Motor neuron (in vitro differentiated cells): ENCODE measurements at places on chromosomes 3 and 15. TPM values are rescaled to one million over a fixed set of nuclear protein-coding genes. Genes with fewer than 3 reads are reported as not detected.
A peak's percentile ranks its signal among the peaks of the same experiment; 100 is the strongest.

DNA sequence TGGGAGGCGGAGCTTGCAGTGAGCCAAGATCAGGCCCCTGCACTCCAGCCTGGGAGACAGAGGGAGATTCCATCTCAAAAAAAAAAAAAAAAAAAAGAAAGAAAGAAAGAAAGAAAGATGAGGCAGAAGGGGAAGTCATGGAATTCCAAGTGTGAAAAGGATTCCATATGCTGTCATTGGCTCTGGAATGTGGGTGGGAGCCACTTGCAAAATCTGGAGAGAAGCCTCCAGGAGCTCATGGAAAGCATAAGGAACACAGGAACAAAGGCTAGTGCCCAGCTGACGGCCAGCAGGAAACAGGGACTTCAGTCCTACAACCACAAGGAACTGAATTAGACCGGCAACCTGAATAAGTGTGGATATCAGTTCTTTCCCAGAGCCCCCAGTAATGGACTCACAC, 12.5 kb upstream of the TRAK1 start:
- ATAC-seq: no peak

The CD86 gene
- 1.2 TPM in 1 of 2 replicates, not detected in the other for total RNA-seq

DNA sequence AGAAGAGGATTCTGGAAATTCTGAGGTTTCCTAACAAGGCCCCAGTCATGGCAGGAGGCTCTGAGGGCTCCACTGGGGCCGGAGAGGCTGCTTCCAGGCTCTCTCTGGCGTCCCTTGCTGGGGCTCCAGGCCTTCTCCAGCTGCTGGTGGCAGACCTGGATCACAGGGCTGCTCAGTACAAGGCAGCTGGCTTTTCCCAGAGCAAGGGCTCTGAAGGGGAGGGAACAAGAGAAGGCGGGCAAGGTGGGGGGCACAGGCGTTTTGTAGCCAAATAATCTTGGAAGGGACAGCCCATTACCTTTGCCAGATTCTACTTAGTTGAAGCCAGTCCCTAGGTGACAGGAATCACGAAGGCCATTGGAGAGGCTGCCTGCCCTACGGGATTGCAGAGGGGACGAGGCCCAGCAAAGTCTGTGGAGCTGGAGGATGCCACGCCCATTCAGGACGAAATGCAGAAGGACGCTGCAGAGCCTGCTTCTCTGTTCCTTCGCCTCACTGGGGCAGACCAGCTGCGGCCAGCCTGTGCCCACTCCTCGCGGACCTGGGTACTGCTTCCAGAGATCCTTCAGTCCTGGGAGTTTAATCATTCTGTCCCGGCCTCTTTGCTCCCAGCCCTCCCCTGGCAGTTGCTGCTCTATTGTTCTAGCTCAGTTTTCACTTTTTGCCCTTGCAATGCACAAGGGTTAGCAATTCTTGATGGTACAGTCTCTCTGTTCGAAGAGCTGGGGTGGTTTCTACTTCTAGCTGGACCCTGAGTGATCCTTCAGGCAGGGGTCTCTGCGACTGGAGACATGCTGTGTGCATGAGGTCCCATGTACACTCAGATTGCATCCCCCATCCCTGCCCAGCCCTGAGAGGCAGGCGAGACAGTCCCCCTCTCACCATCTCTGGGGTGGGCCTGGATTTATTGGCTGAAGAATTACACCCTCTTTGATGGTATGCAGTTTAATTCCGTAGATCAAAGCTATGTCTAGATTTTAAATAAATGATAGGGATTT, 149.3 kb upstream of the MEF2A start:
- ATAC-seq: no peak

DNA sequence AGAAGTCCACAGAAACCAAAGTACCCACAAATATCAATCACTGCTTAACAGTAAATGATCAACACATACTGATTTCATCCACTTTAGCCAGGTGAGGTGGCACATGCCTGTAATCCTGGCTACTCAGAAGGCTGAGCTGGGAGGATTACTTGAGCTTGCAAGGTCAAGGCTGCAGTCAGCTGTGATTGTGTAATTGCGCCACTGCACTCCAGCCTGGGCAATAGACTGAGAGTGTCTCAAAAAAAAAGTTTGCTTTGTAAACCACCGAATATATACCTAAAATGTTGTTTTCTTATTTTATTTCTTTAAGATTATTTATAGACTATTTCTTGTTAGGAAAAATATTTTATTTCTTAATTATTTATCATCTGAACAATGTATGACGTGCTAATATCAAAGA, 8.7 kb upstream of the ATP13A4 start:
- no peak for ATAC-seq

- ATAC-seq: no peak
Observed at GRCh38 chr3:120659834-120660233, 22.2 kb downstream of the HGD start.

- no peak for ATAC-seq
Observed at GRCh38 chr15:51046799-51047449, 47.8 kb downstream of the TNFAIP8L3 start.

- no peak for ATAC-seq
Observed at GRCh38 chr3:56055951-56056350, 412.3 kb downstream of the ERC2 start.

DNA sequence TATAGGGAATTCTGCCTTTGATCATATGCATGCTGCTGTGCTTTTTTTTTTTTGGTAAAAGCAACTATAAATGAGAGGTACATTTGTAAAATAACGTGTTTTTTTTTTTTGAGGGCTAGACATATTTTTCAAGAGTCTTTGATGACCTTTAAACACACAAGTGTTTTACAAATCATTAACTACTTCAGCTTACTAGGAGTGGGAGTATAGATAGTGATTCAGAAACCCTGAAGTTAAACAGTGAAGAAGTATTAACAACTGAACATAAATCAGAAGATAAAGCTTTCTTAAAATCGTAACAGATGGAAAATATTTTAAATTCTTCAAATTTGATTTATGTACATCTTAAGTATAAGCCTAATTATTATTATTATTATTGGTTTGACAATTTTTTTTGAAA, 2.9 kb upstream of the GMNC start:
- no peak for ATAC-seq

GRCh38 chr15:57301307-57301706, 75.0 kb upstream of the CGNL1 start:
- no peak for ATAC-seq

The PRSS50 gene
- 0.08 and 0.18 TPM in 2 replicates for total RNA-seq

The A4GNT gene
- 0.64 and 1.3 TPM in 2 replicates for total RNA-seq

The ARMC8 gene
- 46.2 and 48.5 TPM in 2 replicates for total RNA-seq

DNA sequence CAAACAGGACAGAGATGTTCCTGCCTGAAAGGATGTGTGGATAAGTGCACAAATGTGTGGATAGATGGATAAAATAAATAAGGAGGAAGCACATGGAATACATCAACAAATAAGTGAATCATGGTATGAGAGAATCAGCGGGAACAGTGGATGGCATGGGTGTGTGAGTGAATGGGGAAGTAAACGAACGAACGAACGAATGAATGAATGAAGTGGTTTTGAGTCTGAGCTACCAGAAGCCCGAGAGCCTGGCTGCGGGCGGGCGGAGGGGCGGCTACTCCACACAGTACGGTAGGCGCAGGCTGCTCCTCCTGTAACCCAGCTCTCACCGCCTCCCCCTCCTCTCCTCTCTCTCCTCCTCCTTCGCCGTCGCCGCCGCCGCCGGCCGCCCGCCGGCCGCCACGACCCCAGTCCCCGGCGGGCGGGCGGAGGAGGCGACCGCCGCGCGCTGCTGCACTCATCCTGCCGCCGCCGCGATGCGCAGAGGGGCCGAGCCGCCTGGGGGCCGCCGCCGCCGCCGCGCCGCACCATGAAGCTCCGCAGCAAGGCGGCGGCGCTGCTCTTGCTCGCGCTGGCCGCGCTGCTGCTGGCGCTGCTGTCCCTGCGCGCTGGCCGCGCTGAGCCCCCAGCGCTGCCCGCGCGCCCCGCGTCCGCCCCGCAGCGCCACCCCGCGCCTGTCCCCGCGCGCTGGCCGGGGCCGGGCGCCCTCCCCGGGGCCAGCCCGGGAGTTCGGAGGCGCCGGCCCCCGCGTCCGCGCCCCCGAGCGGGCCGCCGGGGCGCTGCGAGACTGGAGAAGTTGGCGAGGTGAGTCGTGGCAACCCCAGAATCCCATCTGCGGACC, at the start of gene GXYLT2:
GXYLT2 (plus strand) TSS at position 342 of the 841 bp plus-strand sequence; CDS start at position 530, 188 bp downstream.
- peak; percentile 91 for ATAC-seq

The KLF15 gene
- 3.0 and 3.6 TPM in 2 replicates for total RNA-seq

The IL12A gene
- total RNA-seq: 0.56 and 0.70 TPM in 2 replicates

DNA sequence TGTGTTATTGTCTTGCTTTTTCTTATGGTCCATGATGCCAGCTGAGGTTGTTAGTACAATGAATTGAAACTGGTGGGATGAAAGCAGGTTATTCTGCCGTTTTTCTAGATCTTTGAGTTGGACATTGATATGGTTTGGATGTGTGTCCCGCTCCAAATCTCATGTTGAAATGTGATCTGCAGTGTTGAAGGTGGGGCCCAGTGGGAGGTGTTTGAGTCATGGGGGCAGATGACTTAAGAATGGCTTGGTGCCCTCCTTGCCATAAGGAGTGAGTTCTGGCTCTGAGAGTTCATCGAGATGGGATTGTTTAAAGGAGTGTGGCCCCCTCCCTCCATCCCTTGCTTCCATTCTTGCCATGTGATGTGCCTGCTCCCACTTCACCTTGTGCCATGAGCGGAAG, 80.3 kb upstream of the PIAS1 start:
- ATAC-seq: no peak

DNA sequence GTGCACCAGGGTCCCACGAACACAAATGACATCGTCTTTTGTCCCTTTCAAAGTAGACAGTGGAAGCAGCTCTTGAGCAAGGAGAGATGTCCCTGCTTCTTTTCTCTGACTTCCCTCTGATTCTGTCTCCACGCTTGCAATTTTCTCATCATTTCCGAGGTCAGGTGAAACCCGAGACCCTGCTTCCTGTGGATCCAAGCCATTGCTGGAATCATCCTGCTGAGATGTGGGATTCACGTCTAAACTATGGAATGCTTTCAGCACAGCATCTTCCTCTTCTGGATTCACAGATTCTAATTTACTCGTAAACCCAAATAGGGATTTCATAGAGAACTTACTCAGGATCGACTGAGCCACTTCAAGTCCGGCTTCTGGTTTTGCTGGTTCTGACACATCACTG, 127.1 kb downstream of the FMN1 start:
- no peak for ATAC-seq

The SMCO1 gene
- total RNA-seq: 0.31 TPM in 1 of 2 replicates, not detected in the other

DNA sequence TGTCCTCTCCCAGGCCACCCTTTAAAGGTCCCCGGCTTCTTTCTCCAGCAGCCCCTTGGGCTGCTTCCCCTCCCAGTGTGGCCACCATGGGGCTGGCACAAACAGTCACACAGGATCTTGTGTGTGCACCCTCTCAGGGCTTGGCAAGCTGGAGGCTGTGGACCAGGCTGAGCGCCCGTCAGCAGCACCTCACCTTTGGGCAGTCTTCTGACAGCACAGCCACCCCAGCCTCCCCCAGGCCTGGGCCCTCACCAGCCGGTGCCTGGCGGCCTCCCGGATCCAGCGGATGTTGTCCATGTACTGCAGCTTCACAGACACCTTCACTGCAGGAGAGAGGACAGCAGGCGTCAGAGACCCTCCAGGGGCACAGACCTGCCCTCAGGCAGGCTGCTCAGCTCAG, 20.1 kb upstream of the ZXDC start:
- ATAC-seq: no peak

The PPM1L gene
- total RNA-seq: 19.9 and 21.1 TPM in 2 replicates

GRCh38 chr3:45761831-45762230, 34.5 kb downstream of the SLC6A20 start:
- ATAC-seq: no peak

GRCh38 chr15:92733934-92734521, 78.5 kb upstream of the FAM174B start:
- ATAC-seq: peak; percentile 94

DNA sequence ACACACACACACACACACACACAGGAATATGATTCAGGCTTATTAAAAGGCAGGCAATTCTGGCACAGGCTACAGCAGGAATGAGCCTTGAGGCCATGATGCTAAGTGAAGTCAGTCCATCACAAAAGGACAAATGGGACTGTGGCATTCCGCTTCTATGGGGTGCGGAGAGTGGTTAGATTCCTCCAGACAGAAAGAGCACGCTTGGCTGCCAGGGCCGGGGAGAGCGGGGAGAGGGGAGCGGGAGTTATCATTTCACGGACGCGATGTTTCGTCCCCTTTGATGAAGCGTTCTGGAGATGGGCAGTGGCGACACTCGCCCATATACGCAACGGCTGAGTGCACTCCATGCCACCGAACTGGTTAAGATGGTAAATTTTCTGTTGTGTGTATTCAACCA, 58.5 kb upstream of the FAM174B start:
- ATAC-seq: peak; percentile 66

The MGLL gene
- 1.2 TPM in 2 replicates for total RNA-seq

The RARB gene
- total RNA-seq: 16.9 and 19.4 TPM in 2 replicates

GRCh38 chr15:38941399-38941953, 376.9 kb upstream of the RASGRP1 start:
- no peak for ATAC-seq

The CFAP20DC gene
- 3.1 and 4.8 TPM in 2 replicates for total RNA-seq

DNA sequence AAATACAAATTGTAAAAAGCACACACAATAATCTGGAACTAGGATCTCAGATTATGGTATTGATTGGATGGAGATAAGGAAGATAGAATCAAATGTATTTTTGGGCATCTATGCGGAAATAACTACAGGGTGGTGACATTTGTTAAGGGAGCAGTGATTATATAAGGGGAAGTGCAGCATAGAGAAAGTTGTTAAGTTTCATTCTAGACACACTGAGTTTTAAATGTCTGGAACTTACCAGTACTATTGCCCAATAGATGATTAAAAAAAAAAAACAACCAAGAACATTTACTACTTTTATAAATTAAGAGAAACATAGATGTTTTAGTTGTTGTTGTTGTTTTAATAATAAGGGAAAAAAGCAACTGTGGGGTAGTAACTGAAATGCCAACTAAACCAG, 32.1 kb upstream of the C3orf38 start:
- no peak for ATAC-seq

DNA sequence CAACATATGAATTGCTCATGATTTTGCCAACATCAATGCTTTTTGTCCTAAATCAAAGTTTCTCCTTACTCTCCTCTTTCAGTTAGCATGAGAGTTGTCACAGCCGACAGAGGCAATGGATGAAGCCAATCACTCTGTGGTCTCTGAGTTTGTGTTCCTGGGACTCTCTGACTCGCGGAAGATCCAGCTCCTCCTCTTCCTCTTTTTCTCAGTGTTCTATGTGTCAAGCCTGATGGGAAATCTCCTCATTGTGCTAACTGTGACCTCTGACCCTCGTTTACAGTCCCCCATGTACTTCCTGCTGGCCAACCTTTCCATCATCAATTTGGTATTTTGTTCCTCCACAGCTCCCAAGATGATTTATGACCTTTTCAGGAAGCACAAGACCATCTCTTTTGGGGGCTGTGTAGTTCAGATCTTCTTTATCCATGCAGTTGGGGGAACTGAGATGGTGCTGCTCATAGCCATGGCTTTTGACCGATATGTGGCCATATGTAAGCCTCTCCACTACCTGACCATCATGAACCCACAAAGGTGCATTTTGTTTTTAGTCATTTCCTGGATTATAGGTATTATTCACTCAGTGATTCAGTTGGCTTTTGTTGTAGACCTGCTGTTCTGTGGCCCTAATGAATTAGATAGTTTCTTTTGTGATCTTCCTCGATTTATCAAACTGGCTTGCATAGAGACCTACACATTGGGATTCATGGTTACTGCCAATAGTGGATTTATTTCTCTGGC, 2.5 kb downstream of the OR4F6 start:
- ATAC-seq: no peak

The ALDH1L1 gene
- total RNA-seq: 0.54 and 0.66 TPM in 2 replicates
